ENCODE measurements at places on chromosomes 7 and 10.
A peak's percentile ranks its signal among the peaks of the same experiment; 100 is the strongest.

- peaks cover 5% of the 10 kb centered on the region for H3K36me3 ChIP-seq
- peak within 1 kb of the TSS; percentile 80 for H3K4me3 ChIP-seq
Observed at GRCh38 chr10:35336084-35336831, at the start of gene CCNY. CCNY (plus strand) TSS chr10:35336509; CDS start chr10:35337054, 545 bp downstream.

- no peaks in the 10 kb centered on the region for H3K36me3 ChIP-seq
- DNase-seq = peak; percentile 51
- H3K4me1 ChIP-seq = no peaks in the 10 kb centered on the region
Observed at GRCh38 chr10:22010973-22011408, 7.5 kb upstream of the DNAJC1 start.

DNA sequence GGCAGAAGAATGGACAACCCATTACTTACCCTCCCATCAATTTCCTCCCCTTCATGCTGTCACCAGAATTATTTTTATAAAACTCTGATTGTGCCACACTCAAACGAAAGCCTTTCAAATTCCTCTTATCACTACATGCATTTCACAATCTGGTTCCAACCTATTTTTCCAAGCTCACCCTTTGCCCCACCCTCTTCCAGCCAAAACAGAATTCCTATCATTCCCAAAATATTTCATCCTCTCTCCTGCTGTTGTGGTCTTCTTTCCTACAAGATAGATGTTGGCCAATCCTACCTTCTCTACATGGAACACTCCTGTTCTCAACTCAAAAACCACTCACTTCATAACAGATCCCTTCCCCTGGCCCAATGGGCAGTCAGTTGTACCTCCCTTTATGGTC is 111.5 kb downstream of the ELAPOR2 start:
- H3K4me1 ChIP-seq = no peaks in the 10 kb centered on the region
- no peaks in the 10 kb centered on the region for H3K27me3 ChIP-seq
- H3K27ac ChIP-seq = no peak overlapping the region
- H3K36me3 ChIP-seq = no peaks in the 10 kb centered on the region
- no peak overlapping the region for H3K4me3 ChIP-seq

DNA sequence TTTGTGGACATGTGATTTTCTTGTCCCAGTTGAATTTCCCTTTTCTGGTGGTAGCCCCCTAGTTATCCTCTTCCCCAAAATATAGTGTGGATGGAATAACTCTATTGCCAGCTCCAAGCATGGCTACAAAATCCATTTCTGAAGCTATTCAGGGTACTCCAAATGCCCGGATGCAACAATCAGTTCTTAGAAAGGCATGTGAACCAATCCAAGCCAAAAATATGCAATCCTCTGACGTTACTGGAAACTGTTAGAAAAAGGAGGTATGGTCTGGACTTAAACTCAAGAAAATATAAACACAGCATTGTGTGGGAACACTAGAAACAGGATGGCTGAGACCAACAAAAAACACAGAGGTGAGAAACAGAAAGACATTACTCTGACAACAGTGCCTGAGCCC is 347.0 kb downstream of the GPAM start:
- no peaks in the 10 kb centered on the region for H3K27me3 ChIP-seq
- H3K4me3 ChIP-seq = no peak overlapping the region
- no peak overlapping the region for H3K27ac ChIP-seq
- H3K36me3 ChIP-seq = no peaks in the 10 kb centered on the region
- no peak for DNase-seq
- no peaks in the 10 kb centered on the region for H3K4me1 ChIP-seq

GRCh38 chr7:95686109-95686508 is 86.2 kb upstream of the DYNC1I1 start:
- no peak overlapping the region for H3K4me3 ChIP-seq
- no peaks in the 10 kb centered on the region for H3K4me1 ChIP-seq
- DNase-seq = peak; percentile 17
- no peak overlapping the region for H3K27ac ChIP-seq

GRCh38 chr7:140084972-140085371 is 22.2 kb upstream of the PARP12 start:
- H3K4me3 ChIP-seq = no peak overlapping the region
- H3K27me3 ChIP-seq = no peaks in the 10 kb centered on the region
- peaks cover 10% of the 10 kb centered on the region for H3K4me1 ChIP-seq
- peak overlapping the region; percentile 30 for H3K27ac ChIP-seq
- no peak for DNase-seq

DNA sequence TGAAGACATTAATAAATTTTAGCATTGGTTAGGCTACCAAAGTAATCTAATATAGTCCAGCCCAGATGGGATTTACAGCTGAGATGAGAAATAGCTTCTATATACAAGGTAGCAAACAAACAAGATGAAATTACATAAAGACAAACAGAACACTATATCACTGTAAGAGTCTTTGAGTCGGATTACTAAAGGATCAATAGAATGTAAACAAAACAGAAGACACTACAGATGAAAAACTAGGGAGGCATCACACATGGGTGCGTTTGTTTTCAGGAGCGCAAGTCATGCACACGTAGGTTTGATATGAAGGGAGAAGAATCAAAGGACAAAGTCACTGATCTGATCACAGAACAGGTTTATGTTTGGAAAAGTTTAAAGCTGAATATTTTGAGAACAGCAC is 26.5 kb downstream of the MPP7 start:
- peaks cover 3% of the 10 kb centered on the region for H3K4me1 ChIP-seq
- H3K27ac ChIP-seq = no peak overlapping the region
- H3K4me3 ChIP-seq = no peak overlapping the region
- DNase-seq = no peak

DNA sequence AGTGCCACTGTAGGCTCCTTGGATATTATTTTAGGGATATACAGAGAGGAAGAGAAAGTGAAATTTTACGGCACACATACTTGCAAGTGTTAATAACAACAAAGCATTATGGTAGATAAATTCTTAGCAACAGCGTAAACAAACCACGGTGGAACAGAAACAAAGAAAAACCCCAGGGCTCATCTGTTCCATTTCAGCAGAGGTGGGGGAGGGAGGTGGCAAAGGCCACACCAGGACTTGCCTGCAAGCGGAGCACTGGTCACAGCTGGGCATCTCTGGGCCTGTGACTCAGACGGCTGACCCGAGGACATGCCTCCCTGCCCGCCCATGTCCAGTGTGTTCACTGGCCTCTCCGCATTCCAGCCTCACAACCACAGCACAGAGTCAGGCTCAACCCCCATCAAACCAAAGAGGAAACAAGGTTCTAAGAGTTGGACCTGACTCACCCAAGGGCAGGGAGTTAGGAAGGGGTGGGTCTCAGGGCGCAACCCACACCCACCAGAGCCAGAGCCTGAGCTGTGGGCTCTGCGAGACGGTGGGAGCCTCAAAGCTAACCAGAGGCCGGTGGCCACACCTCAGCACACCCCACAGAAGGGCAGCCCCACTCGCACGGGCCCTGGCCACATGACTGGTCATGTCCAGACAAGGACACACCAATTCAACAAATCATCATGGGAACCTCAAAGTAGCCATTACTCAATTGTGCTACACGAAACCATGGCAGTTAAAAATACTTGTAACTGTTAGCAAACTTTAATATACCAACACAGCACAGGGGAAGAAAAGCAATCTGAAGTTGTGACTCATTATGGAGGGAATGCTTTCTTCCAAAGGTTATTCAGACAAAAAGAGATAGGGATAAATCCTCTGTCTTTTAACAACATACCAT is 10.7 kb downstream of the ESYT2 start:
- DNase-seq = peak; percentile 60
- peaks cover 75% of the 10 kb centered on the region for H3K4me1 ChIP-seq
- peak overlapping the region; percentile 96 for H3K27ac ChIP-seq
- H3K36me3 ChIP-seq = peaks cover 11% of the 10 kb centered on the region
- H3K4me3 ChIP-seq = peak overlapping the region; percentile 58

DNA sequence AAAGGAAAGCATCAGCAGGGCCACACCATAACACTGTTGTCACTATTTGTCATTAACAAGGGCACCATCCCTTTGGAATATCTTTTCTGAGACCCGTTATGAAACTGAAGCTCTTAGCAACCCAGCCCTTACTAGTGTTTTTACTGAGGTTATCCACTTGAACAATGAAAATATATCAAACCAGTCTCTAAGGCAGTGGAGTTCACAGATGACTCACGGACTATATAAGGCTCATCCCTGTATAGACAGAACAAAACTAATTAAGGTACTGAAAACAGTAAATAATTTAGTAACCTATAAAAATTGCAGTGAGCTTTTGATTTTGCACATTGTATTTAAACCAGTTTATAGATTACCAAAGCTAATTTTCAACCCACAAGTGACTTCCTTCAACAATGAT is 196.0 kb downstream of the ELAPOR2 start:
- H3K36me3 ChIP-seq = no peaks in the 10 kb centered on the region
- no peak for DNase-seq
- H3K27me3 ChIP-seq = no peaks in the 10 kb centered on the region
- H3K4me1 ChIP-seq = no peaks in the 10 kb centered on the region

GRCh38 chr10:115854740-115855435 is 418.1 kb downstream of the GFRA1 start:
- no peak overlapping the region for H3K27ac ChIP-seq
- H3K4me3 ChIP-seq = no peak overlapping the region
- no peaks in the 10 kb centered on the region for H3K27me3 ChIP-seq
- DNase-seq = no peak
- H3K36me3 ChIP-seq = no peaks in the 10 kb centered on the region
- no peaks in the 10 kb centered on the region for H3K4me1 ChIP-seq

DNA sequence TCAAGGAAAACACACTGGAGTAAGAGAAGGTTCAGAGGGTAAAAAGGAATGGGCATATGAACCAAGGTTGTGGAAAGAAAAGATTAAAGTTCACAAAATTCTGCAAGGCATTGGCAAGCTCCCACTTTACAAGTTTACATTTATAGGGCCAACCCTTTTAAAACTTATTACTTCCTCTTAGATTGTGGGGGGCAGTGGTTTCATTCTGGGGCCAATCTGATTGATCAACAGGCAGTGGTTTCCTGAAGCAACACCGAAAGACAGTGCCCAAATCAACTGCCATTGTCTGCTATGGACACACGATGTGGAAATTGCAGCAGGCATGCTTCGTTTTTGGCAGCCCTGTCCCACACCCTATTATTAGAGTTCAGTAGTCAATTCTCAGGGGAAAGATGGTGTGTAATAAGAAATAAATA is 154.0 kb downstream of the SGMS1 start:
- H3K36me3 ChIP-seq = no peaks in the 10 kb centered on the region
- H3K27ac ChIP-seq = no peak overlapping the region
- no peak overlapping the region for H3K4me3 ChIP-seq

DNA sequence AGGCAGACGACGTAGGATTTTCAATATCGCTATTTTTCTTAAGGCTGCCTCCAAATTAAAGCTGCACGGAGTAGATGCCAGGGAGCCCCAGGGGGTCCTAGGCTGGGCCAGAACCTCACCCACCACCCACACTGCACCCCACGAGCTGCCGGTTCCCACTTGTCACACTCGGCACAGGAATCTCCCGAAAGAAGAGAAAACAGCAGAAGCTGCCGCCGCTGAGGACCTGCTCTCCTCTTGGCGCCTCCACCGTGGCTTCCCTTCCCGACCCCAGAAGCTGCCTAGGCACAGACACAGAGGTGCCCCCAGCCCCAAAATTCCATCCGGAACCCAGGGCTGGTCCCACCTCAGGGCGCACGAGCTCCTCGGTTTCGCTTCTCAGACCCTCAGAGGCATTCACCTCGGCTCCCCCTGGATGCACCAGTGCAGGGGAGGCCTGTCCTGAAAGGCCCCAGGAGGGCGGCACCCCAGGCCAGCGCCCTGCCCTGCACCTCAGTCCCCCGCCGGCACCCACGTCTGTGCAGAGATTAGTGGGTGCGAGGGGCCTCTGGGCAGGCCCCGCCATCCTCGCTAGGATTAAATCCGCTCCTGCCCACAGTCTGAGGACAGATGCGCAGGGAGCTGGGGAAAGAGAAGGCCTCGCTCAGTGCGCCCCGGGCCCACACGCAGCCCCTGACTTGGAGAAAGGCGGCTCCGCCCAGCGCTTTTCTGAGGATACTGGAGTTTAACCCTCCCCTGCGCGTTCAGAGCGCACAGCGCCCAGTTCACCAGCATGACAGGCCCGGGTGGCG is 99.2 kb downstream of the PTPRN2 start:
- H3K4me3 ChIP-seq = no peak overlapping the region
- H3K27ac ChIP-seq = no peak overlapping the region
- H3K4me1 ChIP-seq = no peaks in the 10 kb centered on the region
- H3K27me3 ChIP-seq = no peaks in the 10 kb centered on the region
- no peaks in the 10 kb centered on the region for H3K36me3 ChIP-seq

- H3K27ac ChIP-seq = no peak overlapping the region
- peak overlapping the region; percentile 33 for H3K4me3 ChIP-seq
- DNase-seq = peak; percentile 25
- peaks cover 29% of the 10 kb centered on the region for H3K4me1 ChIP-seq
- H3K36me3 ChIP-seq = no peaks in the 10 kb centered on the region
- peaks cover 79% of the 10 kb centered on the region for H3K27me3 ChIP-seq
Observed at GRCh38 chr10:100653957-100654781, 91.2 kb upstream of the PAX2 start.

DNA sequence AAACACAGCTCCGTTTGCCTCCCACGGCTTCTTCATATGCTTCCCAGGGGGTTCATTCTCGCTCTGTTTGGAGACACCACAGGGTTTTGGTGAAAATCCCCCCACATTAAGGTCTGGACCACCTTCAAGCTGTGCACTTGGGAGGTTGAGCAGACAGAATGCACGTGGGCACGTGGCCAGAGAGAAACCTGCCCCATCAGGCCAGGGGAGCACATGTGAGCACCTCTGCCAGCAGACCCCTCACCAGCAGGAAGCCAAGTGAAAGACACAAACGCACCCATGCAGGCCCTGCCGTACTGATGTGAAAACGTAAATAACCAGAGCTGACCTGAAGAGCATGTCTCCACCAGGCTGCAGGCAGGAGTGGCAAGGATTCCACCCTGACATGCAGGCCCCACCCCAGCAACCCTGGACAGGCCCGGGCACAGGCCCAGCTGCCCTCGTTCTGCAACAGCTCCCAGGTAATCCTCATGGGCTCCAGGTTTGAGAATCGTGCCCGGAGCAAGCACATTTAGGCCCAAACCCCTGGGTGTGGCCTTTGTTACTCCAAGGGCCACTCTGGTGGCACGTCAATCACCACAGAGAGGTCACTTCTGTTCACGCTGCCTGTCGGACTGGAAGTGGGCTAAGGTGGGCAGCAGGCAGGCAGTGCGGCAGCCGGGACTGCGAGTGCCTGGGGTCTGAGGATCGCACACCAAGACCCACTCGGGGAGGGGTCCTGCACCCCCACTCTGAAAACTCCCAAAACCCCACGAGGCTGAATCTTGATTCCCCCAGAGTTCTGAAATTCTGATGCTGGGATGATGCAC is 184.4 kb downstream of the PTPRN2 start:
- no peaks in the 10 kb centered on the region for H3K36me3 ChIP-seq
- H3K27me3 ChIP-seq = no peaks in the 10 kb centered on the region
- H3K4me3 ChIP-seq = no peak overlapping the region
- no peaks in the 10 kb centered on the region for H3K4me1 ChIP-seq
- no peak overlapping the region for H3K27ac ChIP-seq

DNA sequence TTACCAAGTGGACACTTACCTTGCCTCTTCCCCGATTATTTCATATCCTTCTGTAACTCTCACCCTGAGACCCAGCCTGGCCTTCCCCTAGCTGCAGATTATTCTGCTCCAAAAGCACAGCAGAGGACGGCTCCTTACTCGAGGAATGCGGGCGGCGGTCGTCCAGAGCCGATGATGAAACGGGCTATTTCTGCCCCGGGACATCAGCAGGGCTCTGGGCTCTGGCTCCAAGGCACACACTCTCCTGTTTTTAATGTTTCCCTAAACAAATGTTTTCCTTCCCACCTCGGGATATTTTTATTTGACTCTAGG is 343 bp upstream of the C10orf71 start:
- no peaks in the 10 kb centered on the region for H3K27me3 ChIP-seq
- DNase-seq = no peak
- H3K36me3 ChIP-seq = no peaks in the 10 kb centered on the region
- H3K4me3 ChIP-seq = no peak overlapping the region
- no peaks in the 10 kb centered on the region for H3K4me1 ChIP-seq
